ENCODE measurements at places on chromosomes 7 and 10.

- no peak for DNase-seq
These were observed 745.2 kb downstream of the AUTS2 start for GRCh38 chr7:70343519-70343918.

- DNase-seq: no peak
These were observed 2.2 kb upstream of the CCDC3 start for GRCh38 chr10:13003759-13004158.

DNA sequence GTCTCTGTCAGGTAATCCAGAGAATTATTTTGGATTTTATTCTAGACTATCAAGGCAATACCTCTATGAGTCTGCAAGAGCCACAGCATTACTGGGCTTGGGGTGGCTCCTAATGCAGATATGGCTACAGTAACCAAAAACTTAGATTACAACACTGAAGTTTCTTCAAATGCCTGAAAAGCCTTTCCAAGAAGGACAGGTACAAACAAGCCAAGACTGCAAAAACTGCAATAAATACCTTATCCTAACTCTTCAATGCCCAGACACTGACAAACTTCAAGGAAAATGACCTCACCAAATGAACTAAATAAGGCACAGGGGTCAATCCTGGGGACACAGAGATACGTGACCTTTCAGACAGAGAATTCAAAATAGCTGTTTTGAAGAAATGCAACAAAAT, 82.0 kb downstream of the TES start:
- DNase-seq: no peak

GRCh38 chr10:110056822-110057221, 49.0 kb downstream of the ADD3 start:
- DNase-seq: no peak

DNA sequence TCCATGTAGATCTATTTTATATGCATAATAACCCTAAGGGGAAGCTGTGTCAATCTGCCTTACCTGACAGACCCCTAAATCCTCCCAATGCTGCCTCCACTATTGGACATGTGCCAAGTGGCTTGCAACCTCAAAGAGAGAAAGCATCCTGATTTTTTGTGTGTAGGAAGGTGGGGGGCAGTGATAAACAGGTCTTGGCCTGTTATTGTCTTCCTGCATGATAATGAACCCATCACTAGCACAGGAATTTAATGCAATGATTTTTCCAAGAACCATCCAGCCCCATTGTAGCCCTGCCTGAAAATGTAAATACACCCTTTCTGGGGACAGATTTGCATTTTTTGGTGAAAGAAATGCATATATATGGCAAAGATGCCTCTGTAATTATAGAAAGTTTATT, 850.2 kb downstream of the LRMDA start:
- DNase-seq: no peak

- no peak for DNase-seq
These were observed 621.4 kb upstream of the POT1 start for GRCh38 chr7:125551008-125551407.

GRCh38 chr7:76108540-76109233, 60.8 kb downstream of the MDH2 start:
- no peak for DNase-seq

- no peak for DNase-seq
These were observed 34.6 kb upstream of the TPST1 start for GRCh38 chr7:66170309-66171231.

DNA sequence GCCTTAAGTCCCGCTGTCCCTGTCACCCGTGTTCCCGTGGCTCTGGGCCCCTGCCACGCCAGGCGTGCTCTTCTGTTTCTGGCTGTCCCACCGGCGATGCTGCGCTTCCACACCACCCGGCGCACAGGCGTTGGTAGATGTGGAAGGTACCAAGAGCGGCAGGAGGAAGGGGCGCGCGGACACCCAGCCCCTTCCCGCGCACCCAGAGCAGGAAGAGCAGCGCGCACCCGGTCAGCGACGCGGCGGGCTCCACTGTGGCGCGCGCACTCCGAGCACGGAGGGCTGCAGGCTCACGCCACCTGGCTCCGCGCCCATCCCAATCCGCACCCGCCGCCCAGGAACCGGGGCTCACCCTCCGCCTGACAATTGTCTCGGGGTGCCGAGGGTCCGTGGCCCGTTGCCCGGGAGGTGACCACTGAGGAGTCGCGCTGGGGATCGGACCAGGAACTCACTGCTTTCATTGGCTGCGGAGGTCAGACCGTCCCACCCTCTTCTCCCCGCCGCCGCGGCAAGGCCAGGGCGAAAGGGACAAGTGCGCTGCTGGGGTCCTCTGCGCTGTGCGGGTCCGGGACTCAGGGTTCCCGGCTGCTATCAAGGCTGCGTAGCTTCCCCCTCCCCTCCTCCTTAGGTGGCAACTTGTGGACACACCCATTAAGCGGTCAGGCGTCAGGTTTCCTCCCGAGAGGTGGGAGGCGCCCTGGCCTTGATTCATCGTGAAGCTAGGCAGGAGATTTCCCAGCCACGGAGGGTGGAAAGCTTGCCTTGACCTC, 121.6 kb upstream of the ZNF92 start:
- peak; percentile 96 for DNase-seq

- DNase-seq: no peak
These were observed 208.2 kb upstream of the PRPS1L1 start for GRCh38 chr7:18235819-18236218.

- peak; percentile 32 for DNase-seq
These were observed 130.1 kb downstream of the RGS10 start for GRCh38 chr10:119412244-119413092.

- no peak for DNase-seq
These were observed 3.5 kb downstream of the LRRTM3 start for GRCh38 chr10:66929375-66929774.

- no peak for DNase-seq
These were observed 588 bp downstream of the CYREN start for GRCh38 chr7:135169964-135170273.

GRCh38 chr7:114588506-114588905, 173.9 kb downstream of the FOXP2 start:
- no peak for DNase-seq

DNA sequence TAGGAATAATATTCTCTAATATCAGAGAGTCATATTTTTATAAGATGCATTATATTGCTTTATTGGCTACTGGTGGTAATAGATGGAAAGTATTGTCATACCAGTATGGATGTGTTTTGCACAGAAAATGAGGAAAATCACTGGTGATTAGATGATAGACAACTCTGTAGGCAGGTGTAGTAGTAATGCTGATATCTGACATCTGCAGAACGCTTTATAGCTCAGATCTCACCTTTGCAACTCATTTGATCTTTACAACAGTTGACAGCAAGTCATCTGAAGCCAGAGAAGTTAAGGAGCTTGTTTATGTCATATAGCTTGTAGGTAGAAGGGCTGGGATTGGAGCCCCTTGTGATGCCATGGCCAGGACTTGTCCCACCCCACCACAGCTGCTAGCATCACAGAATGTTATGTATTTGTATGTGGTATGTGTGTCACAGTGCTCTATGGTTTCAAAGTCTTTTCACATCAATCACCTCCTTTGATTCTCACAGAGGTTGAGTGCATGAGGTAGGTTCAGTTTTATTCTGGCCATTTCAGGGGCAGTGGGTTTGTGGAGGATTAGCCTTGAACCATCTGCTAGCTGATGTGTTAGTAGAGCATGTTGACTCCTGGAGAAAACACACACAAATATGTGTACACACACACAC, 140.0 kb downstream of the SORCS3 start:
- DNase-seq: no peak

DNA sequence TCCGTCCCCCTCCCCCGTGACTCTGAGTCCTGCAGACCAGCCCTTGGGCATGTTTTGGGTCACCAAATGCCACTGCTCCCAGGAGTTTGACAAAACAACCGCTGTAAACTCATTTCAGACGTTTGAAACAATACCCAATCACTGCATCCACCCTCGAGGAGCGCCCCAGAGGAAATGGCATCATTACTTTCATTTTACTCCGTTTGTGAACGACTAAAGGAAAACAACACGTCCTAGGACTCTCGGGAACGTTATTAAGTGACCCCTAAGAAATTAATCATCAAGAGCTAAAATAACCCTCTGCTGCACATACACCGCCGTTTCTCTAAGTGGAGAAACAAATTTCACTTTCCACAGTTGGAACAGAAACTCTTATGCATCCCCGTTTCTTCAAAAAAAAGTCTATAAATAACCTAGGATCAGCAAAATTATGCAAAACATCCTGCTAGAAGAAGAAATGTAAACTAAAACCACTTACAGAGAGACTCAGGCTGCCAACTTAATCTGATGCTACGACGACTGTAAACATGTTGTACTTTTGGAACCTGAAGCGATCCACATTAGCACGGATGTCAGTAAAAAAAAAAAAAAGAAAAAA, 109.9 kb upstream of the EFCAB10 start:
- DNase-seq: no peak

DNA sequence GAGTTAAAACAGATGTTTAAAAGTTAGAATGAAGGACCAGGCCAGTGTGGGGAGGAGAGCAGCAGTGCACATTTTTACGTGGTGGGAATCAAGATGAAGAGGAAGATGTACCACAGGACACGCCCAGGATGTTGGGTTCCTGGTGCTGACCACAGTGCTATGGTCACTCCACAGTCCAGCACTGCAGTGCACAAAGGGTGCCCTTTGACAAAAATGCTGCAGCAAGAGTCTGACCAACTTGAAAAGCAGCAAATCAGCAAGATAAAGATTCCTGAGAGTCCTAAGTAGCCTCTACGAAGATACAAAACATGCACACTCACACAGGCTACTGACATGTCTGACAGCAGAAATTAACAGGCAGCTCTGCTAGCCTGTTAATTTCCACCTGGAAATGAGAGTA, 107.1 kb downstream of the PIP4K2A start:
- no peak for DNase-seq

GRCh38 chr10:91242940-91243339, 22.5 kb downstream of the PCGF5 start:
- DNase-seq: no peak

GRCh38 chr7:33773053-33773452, 132.3 kb upstream of the BMPER start:
- DNase-seq: no peak

DNA sequence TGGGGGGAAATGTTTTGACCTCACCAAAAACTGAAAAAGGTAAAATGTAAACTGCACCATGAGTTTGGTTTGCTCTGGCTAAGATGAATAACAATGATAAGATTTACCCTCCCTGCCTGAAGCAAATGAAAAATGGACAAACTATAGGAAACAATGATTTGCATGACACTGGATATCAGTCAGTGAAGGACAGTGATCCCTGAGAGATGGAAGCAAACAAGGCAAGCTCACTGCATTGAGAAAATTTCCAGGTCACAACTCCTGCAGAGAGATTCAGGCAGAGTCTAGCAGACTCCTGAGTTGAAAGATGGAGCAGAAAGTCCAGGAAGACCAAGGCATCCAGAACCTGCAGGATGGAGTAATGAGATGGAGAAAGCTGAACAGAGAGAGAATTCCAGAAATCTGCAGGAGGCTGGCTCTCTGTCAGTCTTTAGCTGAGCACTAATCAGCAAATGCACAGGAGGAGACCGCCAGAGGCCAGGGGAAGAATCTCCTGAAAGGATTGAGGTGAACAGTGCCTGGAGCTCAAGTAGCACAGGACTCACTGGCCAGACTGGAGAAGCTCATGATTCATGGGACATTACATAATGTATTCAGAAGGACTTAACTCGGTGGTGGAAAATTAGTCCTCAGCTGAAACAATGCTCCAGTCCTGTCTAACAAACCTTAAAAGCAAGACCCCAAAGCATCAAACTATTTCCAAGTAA, 51.2 kb upstream of the PALS2 start:
- DNase-seq: no peak

GRCh38 chr7:155093596-155093995, 23.5 kb downstream of the HTR5A start:
- no peak for DNase-seq

- no peak for DNase-seq
These were observed 179.2 kb upstream of the SHH start for GRCh38 chr7:155991470-155991869.

- DNase-seq: no peak
These were observed 20.1 kb downstream of the LRRC20 start for GRCh38 chr10:70362328-70362727.

DNA sequence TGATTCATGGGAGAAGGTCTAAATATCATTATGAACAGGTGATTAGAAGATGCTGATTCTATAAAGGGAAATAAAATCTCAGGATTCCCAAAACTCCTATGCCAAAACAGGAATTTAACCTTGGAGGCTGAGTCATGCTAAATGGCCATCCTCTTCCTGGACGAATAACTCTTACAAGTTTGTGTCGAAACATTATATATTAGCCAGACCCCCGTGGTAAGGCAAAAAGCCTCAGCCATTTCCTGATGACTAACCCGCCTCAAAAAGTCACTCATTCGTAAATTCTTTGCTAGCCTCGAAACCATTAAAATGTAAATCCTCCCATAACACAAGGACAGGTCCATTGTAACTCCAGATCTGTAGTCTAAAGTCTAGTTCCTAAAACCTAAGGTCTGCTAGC, 32.0 kb downstream of the CUL2 start:
- DNase-seq: no peak

- DNase-seq: no peak
These were observed 73.4 kb downstream of the VSTM2A start for GRCh38 chr7:54615537-54615936.

- DNase-seq: no peak
These were observed 108.6 kb downstream of the CACNA2D1 start for GRCh38 chr7:82335001-82335400.

- DNase-seq: no peak
These were observed 390.0 kb upstream of the AUTS2 start for GRCh38 chr7:69208276-69208675.

- DNase-seq: peak; percentile 94
These were observed 57.8 kb downstream of the ANKMY2 start for GRCh38 chr7:16587790-16588189.

GRCh38 chr7:116206141-116206540, 4.2 kb upstream of the TES start:
- DNase-seq: no peak
